ENCODE measurements at places on chromosomes 2 and 18. TPM values are rescaled to one million over a fixed set of nuclear protein-coding genes. Genes with fewer than 3 reads are reported as not detected.

GRCh38 chr2:157076526-157077161 is 180.9 kb upstream of the GALNT5 start:
- no peak for DNase-seq

DNA sequence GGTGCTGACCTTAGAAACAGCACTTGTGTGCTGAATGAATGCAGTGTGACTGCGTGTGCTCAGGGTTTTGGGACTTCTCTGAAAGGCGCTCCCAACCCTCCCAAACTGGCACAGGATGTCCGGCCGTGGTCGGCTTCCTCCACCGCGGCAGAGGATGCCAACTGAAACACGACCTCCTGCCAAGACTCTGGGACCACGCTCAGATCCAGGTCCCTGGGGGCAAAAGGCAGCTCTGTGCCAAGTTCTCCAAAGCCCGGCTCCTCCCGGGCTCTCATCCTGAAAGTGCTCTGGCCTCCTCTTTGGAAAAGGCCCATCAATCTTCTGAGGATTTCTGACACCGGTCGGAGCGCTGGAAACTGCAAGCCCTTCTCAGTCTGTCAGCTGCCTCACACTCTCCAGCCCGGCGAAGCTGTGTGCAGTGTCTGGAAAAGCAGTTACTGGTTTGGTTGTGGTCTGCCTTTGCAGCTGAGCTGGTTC is 32.3 kb upstream of the ZBTB7C start:
- no peak for DNase-seq

DNA sequence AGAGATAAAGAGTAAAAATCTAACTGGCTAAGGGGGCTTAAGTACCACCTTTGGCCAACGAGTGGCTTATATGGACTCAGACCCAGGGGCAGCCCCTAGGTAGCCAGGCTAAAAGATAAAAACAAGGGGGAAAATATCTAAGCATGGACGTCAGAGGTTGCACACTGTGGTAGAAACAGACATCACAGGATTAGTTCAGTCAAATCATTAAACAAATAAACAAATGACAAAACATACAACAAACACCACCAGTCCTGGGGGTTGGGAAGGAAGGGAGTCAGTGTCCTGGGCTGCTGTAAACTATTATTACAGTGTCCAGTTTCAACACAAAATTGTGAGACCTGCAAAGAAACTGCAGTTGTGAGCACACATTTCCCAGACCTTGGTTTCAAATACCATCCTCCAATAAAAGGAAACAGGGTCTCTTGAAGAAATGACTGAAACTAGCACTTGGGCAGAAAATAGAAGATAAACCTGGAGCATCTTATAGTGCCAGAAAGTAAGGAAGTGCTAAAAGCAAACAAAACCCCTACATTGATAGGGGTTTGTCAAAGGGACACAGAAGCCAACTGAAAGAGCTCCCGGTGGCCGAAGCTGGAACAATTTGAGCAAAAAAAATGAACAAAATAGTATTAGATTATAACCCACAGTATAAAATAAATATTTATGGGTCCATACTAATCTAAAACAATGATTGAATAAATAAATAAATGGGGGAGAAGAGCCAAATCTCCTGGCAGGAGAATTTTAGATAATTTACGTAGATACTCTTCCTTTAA is 154.8 kb upstream of the KLF7 start:
- DNase-seq = peak; percentile 45

Gene PID1
- total RNA-seq = 0.83 TPM

DNA sequence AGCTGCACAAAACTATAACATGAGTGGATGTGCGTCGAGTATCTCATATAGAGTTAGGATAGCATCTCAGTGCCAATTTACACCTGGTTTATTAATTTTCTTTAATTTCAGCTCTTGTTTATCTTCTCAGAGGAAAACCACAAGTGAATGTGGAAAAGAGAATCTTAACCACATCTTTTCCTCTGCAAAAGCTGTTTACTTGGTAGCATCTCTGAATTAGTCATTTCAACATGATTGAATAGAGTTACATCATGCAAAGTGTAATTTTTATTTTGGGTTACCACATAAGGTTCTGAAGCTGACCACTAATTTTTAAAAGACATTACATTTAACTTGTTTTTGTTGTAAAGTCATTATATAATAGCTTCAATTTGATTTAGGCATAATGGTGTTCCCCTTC is 83.8 kb upstream of the FAM237A start:
- DNase-seq = peak; percentile 20

Gene SEMA4F
- 3.6 TPM for total RNA-seq

DNA sequence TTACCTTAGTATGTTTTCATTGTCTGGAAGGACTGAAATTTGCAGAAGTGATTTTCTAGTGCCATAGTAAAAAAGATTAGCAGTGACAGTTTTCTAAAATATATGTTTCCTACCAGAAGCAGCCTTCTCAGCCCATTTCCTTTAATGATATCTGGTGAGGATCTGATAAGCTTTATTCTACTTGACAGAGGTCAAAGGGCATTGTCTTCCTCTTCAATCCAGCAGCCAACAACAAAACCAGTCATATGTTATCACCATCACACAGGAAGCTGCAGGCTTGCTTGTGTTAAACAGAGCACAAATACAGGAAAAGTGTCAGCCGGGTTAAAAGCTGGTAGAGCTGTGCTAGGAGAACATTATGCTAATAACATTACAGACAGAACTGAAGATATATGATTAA is 35.6 kb upstream of the ZSWIM2 start:
- no peak for DNase-seq

Gene ALLC
- not detected for total RNA-seq

Gene NGEF
- total RNA-seq = 1.1 TPM

GRCh38 chr2:56170988-56171387 is 12.8 kb upstream of the CCDC85A start:
- no peak for DNase-seq

GRCh38 chr2:39368376-39368775 is 68.7 kb downstream of the MAP4K3 start:
- no peak for DNase-seq

Gene STPG4
- total RNA-seq = 0.28 TPM

DNA sequence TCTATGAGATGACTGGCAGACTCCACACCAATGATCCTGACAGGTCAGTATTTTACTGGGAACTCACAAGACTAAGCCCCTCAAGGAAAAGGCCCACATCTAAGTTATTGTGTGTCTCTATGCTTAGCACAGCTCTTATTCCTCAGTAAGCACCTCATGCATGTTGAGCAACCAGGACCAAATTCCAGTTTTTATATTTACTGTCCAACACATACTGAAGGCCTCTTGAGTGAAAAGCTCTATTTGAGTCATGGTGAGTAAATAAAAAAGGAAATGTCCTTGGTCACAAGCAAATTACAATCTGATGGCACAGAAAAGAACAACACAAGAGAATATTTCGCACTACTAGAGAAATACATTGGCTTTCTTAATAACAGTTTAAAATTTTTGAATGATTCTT is 87.9 kb upstream of the ETAA1 start:
- DNase-seq = peak; percentile 54

Gene SLC9A4
- not detected for total RNA-seq

DNA sequence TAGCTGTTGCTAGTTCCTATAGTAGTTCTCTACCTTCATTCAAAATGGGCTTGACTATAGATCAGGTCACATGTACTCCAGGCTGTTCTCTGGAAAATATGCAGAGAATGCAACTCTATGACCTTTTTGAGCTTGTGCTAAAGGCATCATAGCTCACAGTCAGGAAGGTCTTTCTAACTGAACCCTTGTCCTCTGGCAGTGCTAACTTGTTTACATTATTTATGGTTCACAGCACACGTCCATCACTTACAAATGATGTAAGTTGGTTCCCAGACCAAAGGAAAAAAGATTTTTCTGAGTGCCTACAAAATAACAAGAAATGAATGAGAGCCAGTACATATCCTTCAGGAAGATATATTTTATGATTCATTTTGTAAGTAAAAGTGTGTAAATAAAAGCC is 236.1 kb downstream of the GCA start:
- no peak for DNase-seq

- no peak for DNase-seq
Measured at GRCh38 chr18:10089881-10090280, 176.1 kb downstream of the VAPA start.

Gene CYTIP
- not detected for total RNA-seq

DNA sequence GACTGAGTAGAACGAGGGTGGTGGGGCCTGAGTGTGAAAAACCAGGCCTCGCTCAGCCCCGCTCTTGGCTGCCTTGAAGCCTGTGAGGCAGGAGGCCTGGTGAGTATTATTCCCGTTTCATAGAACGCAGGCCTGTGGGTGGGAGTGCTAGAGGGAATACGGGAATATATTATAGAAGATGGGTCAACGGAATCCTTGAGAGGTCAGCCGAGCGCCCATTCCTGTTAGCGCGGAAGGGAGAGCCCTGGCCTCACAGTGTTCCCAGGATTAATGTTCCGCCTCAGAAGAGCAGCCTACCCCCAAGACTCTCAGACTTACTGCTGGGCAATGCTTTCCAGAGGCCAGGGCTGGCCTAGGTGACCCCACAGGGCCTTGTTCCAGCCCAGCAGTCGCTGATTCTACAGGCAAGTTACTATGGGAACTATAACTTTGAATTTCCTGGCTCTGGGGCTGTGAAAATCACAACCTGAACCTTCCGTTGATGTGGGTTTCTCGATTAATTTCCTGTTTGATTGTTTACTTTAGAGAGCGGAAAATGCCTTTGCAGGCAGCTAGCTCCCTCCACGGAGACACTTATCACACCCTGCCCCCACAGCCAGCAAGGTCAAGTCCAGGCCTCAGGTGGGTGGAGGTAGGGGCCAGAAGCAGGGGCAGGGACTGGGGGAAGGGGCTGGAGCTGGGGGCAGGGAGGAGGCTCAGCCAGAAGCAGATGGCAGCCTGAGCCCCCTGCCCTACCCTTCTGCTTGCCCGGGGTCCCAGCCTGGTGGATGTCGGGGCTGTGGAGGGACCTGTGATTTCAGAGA is 108.3 kb downstream of the SMAD7 start:
- DNase-seq = no peak

GRCh38 chr2:204717591-204717990 is 172.3 kb downstream of the PARD3B start:
- DNase-seq = no peak

Gene SPAG16
- total RNA-seq = 16.9 TPM

Gene FSIP2
- under 0.01 TPM for total RNA-seq

GRCh38 chr18:79576686-79577351 is 102.8 kb upstream of the CTDP1 start:
- peak; percentile 46 for DNase-seq

DNA sequence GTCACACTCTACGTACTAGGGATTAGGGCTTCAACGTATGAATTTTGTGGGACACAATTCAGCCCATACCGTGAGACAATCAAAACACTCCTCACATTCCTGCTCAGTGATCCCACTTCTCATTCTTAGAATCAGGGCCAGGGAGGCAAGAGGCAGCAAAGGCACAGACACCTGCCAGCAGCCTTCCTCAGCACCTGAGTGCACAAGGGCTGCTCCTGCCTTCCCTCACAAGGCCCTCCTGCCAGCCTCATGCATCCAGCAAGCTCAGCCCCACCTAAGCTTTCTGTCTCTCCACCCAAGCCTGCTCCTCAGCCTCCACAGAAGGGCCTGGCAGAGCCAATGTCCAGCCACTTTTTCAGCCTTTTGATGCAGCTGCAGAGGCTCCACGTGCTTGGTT is 141.6 kb downstream of the SP3 start:
- DNase-seq = no peak

- peak; percentile 33 for DNase-seq
Measured at GRCh38 chr2:13009027-13009642, 292.4 kb downstream of the TRIB2 start.

Gene SLC4A3
- total RNA-seq = 1.1 TPM

- no peak for DNase-seq
Measured at GRCh38 chr2:26583381-26583911, 57.7 kb downstream of the CIB4 start.

- DNase-seq = peak; percentile 84
Measured at GRCh38 chr2:85445316-85446295, 27.1 kb downstream of the SH2D6 start.

DNA sequence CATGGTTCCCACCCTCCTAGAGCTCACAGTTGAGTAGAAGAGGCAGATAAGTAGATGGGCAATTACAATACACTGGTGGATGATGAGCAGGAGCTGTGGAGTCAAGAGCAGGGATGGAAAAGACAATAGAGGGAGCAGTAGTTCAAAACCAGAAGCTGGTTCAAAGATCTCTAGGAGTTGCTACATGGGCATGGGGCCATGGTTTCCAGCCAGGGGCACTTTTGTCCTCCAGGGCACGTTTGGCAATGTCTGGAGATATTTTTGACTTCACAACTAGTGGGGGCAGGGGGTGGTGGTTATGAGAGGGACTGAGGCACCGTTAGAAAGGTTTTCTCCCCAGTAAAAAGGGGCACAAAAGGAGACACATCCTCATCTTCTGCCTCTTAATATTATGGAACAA is 236.0 kb downstream of the DYSF start:
- no peak for DNase-seq

- DNase-seq = no peak
Measured at GRCh38 chr18:43115076-43115921, at the start of gene RIT2. Gene RIT2, minus strand, starts transcription at chr18:43115685.

DNA sequence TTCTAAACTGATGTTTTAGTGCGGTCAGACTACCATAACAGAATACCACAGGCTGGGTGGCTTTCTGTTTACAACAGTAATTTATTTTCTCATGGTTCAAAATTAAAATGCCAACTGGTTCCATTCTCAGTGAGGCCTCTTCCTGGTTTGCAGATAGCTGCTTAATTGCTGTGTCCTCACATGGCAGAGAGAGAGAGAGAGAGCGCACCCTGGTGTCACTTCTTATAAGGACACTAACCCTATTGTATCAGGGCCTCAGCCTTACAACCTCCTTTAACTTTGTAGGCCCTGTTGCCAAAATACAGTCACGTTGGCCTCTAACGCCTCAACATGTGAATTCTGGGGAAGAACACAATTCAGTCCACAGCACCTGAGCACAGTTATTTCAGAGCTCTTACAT is 37.5 kb upstream of the ZNF385B start:
- peak; percentile 17 for DNase-seq

Gene MPHOSPH10
- 15.6 TPM for total RNA-seq
